ENCODE measurements at places on chromosomes 1 and 21. TPM values are rescaled to one million over a fixed set of nuclear protein-coding genes. Genes with fewer than 3 reads are reported as not detected.

GRCh38 chr1:88753506-88753905 lies 69.4 kb downstream of the PKN2 start:
- H3K4me3 ChIP-seq, result no peak overlapping the region
- H3K36me3 ChIP-seq, result no peaks in the 10 kb centered on the region
- DNase-seq, result no peak
- no peak overlapping the region for H3K27ac ChIP-seq
- no peaks in the 10 kb centered on the region for H3K4me1 ChIP-seq
- no peaks in the 10 kb centered on the region for H3K27me3 ChIP-seq

GRCh38 chr21:42578761-42579415 lies 65.2 kb downstream of the SLC37A1 start:
- no peak overlapping the region for H3K27ac ChIP-seq
- no peak overlapping the region for H3K4me3 ChIP-seq
- DNase-seq, result peak; percentile 50
- H3K27me3 ChIP-seq, result no peaks in the 10 kb centered on the region
- no peaks in the 10 kb centered on the region for H3K4me1 ChIP-seq

DNA sequence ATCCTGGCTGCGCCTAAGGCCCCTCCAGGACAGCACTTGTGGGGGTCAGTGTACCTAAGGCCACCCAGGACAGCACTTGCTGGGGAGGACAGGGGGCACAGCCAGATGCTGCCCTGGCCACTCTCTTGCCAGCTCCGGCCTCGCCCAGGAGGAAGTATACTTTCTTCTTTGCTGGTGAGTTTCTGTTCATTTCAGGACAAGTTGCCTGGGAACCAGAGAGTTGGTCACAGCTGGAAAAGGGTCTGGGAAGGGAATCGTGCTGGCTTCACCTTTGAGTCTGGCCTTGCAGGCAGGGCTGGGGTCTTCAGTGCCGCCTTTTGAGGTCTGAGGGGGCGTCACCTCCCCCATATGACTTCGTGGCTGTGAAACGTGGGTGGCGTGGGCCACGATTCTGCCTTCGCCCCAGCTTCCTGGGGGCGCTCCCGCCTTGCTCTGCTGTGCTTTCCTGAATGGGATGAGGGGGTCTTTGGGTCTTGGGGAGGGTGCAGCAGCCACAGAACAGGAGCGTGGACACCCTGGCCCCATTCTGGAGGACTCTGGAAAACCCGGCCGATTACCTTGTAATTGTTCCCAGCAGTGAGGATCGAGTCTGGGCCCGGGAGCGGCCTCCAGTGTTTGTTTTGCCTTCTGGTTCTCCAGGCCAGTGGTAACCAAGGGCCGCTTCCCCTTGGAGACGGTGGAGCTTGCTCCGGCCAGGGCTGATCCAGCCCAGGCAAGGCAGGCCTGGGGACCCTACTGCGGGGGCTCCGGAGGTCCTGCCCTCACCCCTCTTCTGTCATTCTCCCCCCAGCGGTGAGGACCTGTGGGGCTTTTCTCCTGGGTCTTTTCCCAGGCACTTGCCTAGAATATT lies 45.9 kb downstream of the SPSB1 start:
- peaks cover 38% of the 10 kb centered on the region for H3K4me1 ChIP-seq
- DNase-seq, result peak; percentile 71

GRCh38 chr1:202968895-202969295 lies 1.8 kb upstream of the CYB5R1 start:
- DNase-seq, result peak; percentile 67
- peak overlapping the region; percentile 85 for H3K27ac ChIP-seq
- H3K27me3 ChIP-seq, result no peaks in the 10 kb centered on the region
- no peak overlapping the region for H3K4me3 ChIP-seq
- H3K36me3 ChIP-seq, result peaks cover 9% of the 10 kb centered on the region

DNA sequence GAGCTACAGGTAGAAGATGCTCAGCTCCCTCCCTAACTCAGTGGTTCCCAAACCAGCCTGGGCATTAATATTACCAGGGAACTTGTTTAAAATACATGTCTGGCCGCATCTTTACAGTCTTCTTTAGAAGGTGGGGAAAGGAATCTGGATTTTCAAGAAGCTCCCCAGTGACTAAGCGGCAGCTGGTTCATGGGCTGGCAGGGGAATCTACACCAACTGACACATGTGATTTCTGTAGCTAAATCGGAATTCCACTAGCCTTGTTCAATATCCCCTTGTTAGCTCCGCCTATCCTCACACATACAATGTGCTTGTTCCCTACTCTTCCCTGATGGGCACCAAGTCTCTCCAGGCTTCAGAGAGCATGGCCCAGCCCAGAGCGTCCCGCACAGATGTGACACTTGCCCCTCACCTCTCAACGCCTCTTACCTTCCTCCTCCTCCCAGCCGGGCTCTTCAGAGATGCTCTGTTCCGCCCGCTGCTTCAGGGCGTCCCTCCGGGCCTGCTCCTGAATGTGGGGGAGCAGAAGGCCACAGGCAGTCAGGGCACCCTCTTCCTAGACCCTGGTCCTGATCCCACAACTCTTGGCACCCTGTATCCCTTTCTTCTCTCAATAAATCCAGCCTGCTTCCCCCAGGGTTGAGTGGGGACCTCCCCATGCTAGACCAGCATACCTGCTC lies 15.3 kb downstream of the TSSK3 start:
- no peak for DNase-seq
- peaks cover 100% of the 10 kb centered on the region for H3K36me3 ChIP-seq
- H3K4me3 ChIP-seq, result no peak overlapping the region
- no peaks in the 10 kb centered on the region for H3K4me1 ChIP-seq
- no peak overlapping the region for H3K27ac ChIP-seq

DNA sequence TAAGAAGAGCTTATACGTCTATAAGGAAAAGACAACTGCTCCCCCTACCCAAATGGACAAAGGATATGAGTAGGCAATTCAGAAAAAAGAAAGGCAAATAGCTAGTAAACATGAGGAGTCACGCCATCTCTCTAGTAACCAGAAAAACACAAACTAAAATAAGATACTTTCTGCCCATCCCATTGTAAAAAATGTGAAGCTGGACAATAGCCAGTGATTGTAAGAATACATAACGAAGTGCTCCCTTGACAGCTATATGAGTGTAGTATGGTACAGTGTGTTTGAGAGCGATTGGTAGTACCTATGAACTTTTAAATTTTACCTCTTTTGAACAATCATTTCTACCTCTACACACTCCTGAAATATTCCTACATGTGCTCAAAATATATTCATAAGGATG lies 7.5 kb upstream of the GJA8 start:
- no peak overlapping the region for H3K27ac ChIP-seq
- DNase-seq, result no peak
- H3K4me1 ChIP-seq, result peaks cover 4% of the 10 kb centered on the region

GRCh38 chr1:240014051-240014450 lies 77.6 kb upstream of the FMN2 start:
- no peaks in the 10 kb centered on the region for H3K4me1 ChIP-seq
- H3K4me3 ChIP-seq, result no peak overlapping the region
- no peak overlapping the region for H3K27ac ChIP-seq
- H3K36me3 ChIP-seq, result no peaks in the 10 kb centered on the region
- DNase-seq, result no peak

- no peaks in the 10 kb centered on the region for H3K36me3 ChIP-seq
- no peak overlapping the region for H3K27ac ChIP-seq
- H3K4me1 ChIP-seq, result no peaks in the 10 kb centered on the region
Measured at GRCh38 chr1:29504196-29504595, 267.9 kb downstream of the PTPRU start.

- H3K27ac ChIP-seq, result no peak overlapping the region
- H3K27me3 ChIP-seq, result no peaks in the 10 kb centered on the region
- DNase-seq, result no peak
- H3K4me1 ChIP-seq, result no peaks in the 10 kb centered on the region
- H3K4me3 ChIP-seq, result no peak overlapping the region
Measured at GRCh38 chr1:55904541-55904940, 674.8 kb downstream of the PLPP3 start.

DNA sequence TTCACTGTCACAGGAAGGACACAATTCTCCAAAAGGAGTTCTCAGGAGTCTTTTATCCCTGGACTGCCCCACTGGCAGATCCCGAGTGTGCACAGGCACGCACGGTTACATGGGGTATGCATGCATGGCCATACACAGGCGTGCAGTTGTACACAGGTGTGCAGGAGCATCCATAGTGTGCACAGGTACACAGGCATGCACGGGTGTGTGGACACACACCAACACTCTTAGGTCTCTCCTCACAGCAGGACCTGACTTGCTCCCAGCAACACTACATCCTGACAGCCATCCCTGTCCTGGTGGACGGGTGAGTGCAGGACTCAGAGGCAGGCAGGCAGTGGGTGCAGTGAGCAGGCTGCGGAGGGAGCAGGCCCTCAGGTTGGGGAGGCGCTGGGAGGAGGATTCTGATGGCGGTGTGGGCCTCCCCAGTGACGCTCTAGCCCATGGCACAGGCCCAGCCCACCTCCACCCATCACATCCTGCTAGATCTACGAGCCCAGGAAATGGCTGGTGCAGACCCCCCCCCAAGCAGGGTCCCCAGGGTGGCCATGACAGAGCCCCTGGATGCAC lies 28.4 kb downstream of the SLC19A1 start:
- H3K4me3 ChIP-seq, result no peak overlapping the region
- H3K36me3 ChIP-seq, result peaks cover 41% of the 10 kb centered on the region
- no peaks in the 10 kb centered on the region for H3K27me3 ChIP-seq
- no peak overlapping the region for H3K27ac ChIP-seq
- peak; percentile 39 for DNase-seq
- peaks cover 10% of the 10 kb centered on the region for H3K4me1 ChIP-seq

DNA sequence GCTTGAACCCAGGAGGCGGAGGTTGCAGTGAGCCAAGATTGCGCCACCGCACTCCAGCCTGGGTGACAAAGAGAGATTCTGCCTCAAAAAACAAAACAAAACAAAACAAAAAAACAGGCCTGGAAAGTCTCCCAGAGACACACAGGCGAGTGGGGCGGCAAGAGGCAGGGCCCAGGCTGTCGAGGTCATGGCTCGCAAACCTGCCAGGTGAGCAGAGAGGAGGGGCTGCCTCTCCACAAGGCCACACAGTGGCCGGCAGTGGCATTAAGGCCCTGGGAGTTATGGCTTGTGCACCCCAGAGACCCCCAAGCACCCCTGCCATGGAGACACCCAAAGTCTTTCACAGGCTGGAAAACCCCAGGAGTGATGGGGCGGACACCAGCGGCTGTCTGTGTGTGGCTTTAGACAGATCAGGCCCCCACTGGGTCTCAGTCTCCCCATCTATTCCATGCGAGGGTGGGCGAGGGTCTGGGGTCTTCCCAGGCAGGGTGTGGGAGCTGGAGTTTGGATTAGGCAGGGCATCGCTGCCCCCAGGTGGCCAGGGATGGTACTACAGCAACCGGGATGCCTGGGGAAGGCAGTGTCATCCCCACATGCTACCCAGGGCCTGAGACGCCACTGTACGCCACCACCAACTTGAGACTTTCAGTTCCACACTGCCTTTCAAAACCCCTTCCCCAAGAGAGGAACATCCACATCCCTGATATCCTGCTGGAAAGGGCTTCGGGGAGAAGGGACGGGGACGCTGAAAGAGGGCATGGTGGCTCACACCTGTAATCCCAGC lies 7.3 kb upstream of the CTRC start:
- DNase-seq, result peak; percentile 77
- no peaks in the 10 kb centered on the region for H3K27me3 ChIP-seq
- no peak overlapping the region for H3K4me3 ChIP-seq
- H3K36me3 ChIP-seq, result peaks cover 50% of the 10 kb centered on the region

GRCh38 chr21:44955141-44955797 lies 15.4 kb downstream of the SLX9 start:
- peak; percentile 39 for DNase-seq
- H3K27ac ChIP-seq, result no peak overlapping the region
- peaks cover 25% of the 10 kb centered on the region for H3K4me1 ChIP-seq
- H3K36me3 ChIP-seq, result peaks cover 39% of the 10 kb centered on the region
- H3K27me3 ChIP-seq, result no peaks in the 10 kb centered on the region
- no peak overlapping the region for H3K4me3 ChIP-seq

- H3K4me1 ChIP-seq, result no peaks in the 10 kb centered on the region
- no peak overlapping the region for H3K27ac ChIP-seq
- no peak for DNase-seq
Measured at GRCh38 chr1:116179419-116179818, 68.2 kb downstream of the MAB21L3 start.

DNA sequence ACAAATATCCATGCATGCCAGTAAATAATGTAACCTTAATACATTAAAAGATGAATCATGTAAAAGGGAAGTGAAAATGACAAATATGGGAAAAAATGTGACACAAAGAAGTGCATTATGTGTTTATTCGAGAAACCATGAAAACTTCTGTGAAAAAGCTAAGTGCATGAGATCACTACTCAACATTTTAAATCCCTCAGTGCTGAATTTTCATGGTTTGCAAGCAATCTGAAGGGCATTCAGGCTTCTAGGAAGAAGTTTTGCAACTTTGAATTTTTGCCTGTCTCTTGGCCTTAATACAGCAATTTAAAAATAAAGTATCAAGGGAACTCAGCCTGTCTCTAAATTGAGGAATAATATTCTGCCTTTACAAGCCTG lies 78.2 kb downstream of the MAP3K7CL start:
- no peaks in the 10 kb centered on the region for H3K27me3 ChIP-seq
- H3K27ac ChIP-seq, result peak overlapping the region; percentile 38
- no peak overlapping the region for H3K4me3 ChIP-seq
- no peaks in the 10 kb centered on the region for H3K36me3 ChIP-seq

GRCh38 chr1:20719261-20719660 lies 1.5 kb upstream of the KIF17 start:
- H3K36me3 ChIP-seq, result no peaks in the 10 kb centered on the region
- H3K27me3 ChIP-seq, result peaks cover 23% of the 10 kb centered on the region
- peaks cover 9% of the 10 kb centered on the region for H3K4me1 ChIP-seq
- peak; percentile 34 for DNase-seq
- H3K4me3 ChIP-seq, result no peak overlapping the region

RPTN gene
- total RNA-seq, result not detected

LAMB3 gene
- 47.2 TPM for total RNA-seq

RBM11 gene
- total RNA-seq, result 2.6 TPM

FOXD3 gene
- total RNA-seq, result not detected

PDC gene
- not detected for total RNA-seq

AMY2B gene
- total RNA-seq, result 23.5 TPM

PLA2G2C gene
- not detected for total RNA-seq

CFHR5 gene
- total RNA-seq, result not detected
